ENCODE measurements at places on chromosomes 4 and X.

DNA sequence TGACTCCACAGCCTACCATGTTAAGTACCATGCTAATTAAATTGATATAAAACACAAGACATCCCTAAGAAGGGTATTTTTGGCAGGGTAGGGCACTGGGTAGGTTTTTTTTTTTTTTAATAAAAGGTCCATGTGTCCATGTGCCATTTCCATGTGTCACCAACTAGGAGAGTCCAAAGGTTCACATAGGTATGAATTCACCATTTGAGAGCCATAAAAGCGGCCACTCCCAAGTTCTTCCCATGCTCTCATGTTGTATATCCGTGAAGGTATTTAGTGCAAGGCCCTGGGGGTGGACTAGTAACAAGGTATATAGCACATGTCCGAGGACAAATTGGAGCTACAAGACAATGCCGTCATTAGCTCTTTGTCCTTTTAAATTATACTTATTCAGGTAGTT is 107.3 kb downstream of the PDE5A start:
- peak overlapping the region; percentile 86 for H3K27ac ChIP-seq
- H3K27me3 ChIP-seq = no peaks in the 10 kb centered on the region
- H3K4me1 ChIP-seq = peaks cover 36% of the 10 kb centered on the region

DNA sequence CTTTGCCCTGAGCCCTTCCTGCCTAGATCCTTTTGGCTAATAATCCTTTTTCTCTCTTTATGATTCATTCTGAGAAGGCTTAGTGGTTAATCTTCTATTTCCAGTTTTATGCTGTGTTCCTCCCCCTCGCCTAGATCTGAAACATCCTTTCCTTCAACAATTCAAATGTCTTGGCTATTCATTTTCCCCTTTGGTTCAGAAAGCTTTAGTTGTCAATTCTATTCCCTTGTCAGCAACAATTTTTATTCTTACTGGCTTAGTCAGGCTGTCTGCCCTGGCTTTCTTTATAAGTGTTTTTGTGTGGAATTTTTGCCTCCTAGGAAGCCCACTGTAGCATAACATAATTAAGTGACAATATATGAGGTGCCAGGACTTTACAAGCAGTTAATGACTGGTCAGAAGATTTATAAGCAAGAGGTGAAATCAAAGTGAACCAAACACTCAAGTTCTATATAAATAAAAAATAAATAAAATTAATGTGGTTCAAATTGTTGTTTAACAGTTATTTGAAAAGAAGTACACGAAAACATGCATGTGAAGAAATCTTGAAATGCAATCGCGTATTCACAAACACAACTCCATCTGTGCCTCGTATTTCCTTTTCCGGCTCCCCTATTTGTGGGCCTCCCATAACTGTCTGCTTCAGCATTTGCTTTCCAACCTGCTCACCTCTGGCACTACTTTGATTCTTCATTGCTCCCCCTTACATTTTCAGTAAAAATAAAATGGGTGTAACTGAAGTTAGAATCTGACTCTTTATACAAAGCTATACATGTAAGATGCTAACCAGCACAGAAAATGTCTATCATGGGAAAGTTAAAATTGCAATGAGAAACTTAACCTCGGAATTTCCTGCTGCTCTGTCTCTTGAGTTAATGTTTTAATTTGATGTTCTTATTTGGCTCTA is 235.4 kb downstream of the SPRY1 start:
- H3K4me1 ChIP-seq = no peaks in the 10 kb centered on the region
- no peak for DNase-seq
- no peaks in the 10 kb centered on the region for H3K27me3 ChIP-seq

GRCh38 chr4:99324979-99325378 is 3.8 kb upstream of the ADH1B start:
- no peaks in the 10 kb centered on the region for H3K27me3 ChIP-seq
- H3K4me3 ChIP-seq = no peak overlapping the region
- peaks cover 6% of the 10 kb centered on the region for H3K4me1 ChIP-seq
- H3K27ac ChIP-seq = peak overlapping the region; percentile 81
- no peaks in the 10 kb centered on the region for H3K36me3 ChIP-seq

GRCh38 chrX:120238933-120239332 is 11.7 kb upstream of the ZBTB33 start:
- no peak for DNase-seq
- no peak overlapping the region for H3K27ac ChIP-seq
- H3K4me3 ChIP-seq = no peak overlapping the region
- H3K36me3 ChIP-seq = no peaks in the 10 kb centered on the region
- no peaks in the 10 kb centered on the region for H3K4me1 ChIP-seq

DNA sequence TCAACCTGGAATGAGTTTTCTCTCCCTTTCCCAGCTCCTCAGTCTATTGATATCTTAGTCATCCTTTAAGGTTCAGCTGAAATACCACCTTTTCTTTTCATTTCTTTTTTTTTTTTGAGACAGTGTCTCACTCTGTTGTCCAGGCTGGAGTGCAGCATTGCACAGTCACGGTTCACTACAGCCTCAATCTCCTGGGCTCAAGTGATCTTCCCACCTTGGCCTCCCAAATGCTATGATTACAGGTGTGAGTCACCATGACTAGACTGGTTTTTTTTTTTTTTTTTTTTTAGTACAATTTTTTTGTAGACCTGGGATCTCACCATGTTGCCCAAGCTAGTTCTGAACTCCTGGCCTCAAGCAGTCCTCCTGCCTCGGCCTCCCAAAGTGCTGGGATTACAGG is 28.9 kb downstream of the AFF1 start:
- no peaks in the 10 kb centered on the region for H3K36me3 ChIP-seq
- no peak for DNase-seq
- H3K27ac ChIP-seq = no peak overlapping the region
- no peak overlapping the region for H3K4me3 ChIP-seq
- peaks cover 2% of the 10 kb centered on the region for H3K4me1 ChIP-seq

Data from ascending aorta (tissue), 2 donors.